ENCODE measurements at places on chromosomes 13 and 19.
A peak's percentile ranks its signal among the peaks of the same experiment; 100 is the strongest.

- no peak for DNase-seq
These were observed 112.3 kb upstream of the KLF12 start for GRCh38 chr13:74246487-74246886.

- no peak for DNase-seq
These were observed 171.7 kb upstream of the MAB21L1 start for GRCh38 chr13:35648201-35648600.

GRCh38 chr19:54541712-54542111, 31.9 kb upstream of the LILRA2 start:
- no peak for DNase-seq

GRCh38 chr13:66926851-66927524, 303.1 kb downstream of the PCDH9 start:
- DNase-seq: no peak

GRCh38 chr13:99648927-99649326, 147.7 kb downstream of the TM9SF2 start:
- no peak for DNase-seq

GRCh38 chr19:19077103-19077502, 13.3 kb downstream of the SLC25A42 start:
- no peak for DNase-seq

GRCh38 chr13:59464926-59465325, 698.8 kb downstream of the DIAPH3 start:
- no peak for DNase-seq

- DNase-seq: no peak
These were observed 7.7 kb downstream of the TYK2 start for GRCh38 chr19:10372690-10373089.

GRCh38 chr13:42946927-42947326, 45.1 kb downstream of the EPSTI1 start:
- DNase-seq: no peak

DNA sequence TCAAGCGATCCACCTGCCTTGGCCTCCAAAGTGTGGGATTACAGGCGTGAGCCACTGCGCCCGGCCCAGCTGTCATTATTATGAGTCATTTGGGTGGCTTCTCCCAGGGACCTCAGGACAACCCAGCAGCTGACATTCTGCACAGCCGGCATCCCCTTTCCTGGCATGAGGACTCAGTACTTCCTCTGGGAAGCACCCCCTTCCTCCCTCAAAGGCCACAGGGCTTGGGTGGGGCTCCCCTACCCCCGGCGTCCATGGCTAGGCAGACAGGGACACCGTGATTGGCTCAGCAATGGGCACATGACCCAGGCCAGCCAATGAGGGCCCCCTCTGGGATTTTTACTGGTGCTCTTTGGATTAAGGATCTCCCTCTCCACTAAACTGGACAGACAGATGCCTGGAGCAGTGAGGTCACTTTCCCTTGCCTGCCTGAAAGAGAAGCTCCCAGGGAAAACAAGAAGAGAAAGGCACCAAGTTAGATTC, 6.0 kb downstream of the KANK2 start:
- no peak for DNase-seq

GRCh38 chr13:106417467-106418110, 117.9 kb downstream of the EFNB2 start:
- DNase-seq: no peak

GRCh38 chr19:38682872-38683392, 35.5 kb downstream of the ACTN4 start:
- DNase-seq: no peak

DNA sequence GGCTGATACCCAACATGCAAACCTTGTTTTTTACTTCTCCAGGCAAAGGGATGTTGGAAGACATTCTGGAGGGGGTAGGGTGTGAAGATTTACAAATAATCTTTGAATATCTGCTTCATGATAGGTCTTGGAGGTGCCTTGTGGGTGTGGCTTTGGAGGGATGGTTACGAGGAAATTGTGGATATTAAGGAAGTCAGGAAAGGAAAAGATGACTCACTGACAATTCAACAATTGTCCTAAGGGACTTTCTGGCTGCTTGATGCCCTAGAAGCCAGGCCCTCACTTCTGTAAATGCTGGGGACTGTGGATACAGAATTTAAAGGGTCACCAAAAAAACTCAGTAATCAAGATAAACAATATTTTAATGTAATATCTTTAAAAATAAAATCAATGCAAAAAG, 37.4 kb upstream of the ZNF527 start:
- DNase-seq: no peak

DNA sequence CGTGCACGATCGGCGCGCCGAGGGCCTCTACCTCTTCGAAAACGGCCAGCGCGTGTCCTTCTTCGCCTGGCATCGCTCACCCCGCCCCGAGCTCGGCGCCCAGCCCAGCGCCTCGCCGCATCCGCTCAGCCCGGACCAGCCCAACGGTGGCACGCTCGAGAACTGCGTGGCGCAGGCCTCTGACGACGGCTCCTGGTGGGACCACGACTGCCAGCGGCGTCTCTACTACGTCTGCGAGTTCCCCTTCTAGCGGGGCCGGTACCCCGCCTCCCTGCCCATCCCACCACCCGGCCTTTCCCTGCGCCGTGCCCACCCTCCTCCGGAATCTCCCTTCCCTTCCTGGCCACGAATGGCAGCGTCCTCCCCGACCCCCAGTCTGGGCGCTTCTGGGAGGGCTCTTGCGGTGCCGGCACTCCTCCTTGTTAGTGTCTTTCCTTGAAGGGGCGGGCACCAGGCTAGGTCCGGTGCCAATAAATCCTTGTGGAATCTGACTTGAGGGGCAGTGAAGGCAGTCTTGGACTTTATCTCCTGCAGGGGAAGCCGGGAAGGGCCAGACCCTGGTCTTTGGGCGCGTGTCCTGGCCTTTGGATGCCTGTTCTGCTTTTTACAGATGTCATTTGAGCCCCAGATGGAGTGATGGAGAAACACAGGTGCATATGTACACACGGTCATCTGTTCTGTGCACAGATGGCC, 2.2 kb downstream of the CLEC11A start:
- DNase-seq: no peak

GRCh38 chr19:5690955-5691821, 1.1 kb downstream of the RPL36 start:
- peak; percentile 32 for DNase-seq

- DNase-seq: no peak
These were observed 6.1 kb downstream of the NXNL1 start for GRCh38 chr19:17454576-17455071.

- DNase-seq: no peak
These were observed 59.4 kb downstream of the ZNF536 start for GRCh38 chr19:30431591-30431990.

- DNase-seq: no peak
These were observed 3.6 kb upstream of the PLK5 start for GRCh38 chr19:1520203-1520780.

DNA sequence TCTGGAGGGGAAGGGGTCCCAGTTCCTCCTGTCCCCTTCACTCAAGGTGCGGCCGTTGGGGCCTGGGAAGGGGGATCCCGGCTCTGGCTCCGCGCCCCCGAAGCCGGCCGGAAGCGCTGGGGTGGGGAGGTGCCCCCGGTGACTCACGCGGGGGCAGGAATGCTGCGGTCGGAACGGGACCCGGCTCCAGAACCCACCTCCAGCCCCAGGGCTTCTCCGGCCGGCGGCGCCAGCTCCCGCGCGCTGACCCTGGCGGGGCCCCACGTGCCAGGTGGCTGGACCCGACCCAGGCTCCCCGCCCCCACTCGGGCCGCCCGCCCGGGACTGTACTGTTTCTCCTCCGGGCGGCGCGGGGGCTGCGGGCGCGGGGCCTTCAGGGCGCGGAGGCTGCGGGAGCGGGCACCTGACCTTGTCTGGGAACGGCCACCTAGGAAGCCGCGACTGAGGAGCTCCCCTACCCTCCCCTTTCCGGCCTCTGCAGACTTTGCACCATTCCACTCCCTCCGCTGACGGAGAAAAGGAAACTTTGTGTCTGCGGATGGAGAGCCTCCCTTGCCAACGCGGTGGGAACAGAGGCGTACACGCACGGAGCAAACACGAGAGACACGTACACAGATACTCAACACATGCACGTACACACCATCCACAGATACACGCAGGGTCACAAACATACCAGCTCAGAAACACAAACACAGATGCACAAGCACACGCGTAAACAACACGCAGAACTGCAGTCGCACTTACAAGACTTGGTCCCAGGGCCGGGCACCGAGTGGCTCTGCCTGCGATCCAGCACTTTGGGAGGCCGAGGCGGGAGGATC, 7.2 kb downstream of the AXL start:
- no peak for DNase-seq

- no peak for DNase-seq
These were observed 14.0 kb downstream of the SCGB2B2 start for GRCh38 chr19:34662919-34663318.

GRCh38 chr13:42812316-42812715, 30.9 kb downstream of the FAM216B start:
- DNase-seq: no peak

DNA sequence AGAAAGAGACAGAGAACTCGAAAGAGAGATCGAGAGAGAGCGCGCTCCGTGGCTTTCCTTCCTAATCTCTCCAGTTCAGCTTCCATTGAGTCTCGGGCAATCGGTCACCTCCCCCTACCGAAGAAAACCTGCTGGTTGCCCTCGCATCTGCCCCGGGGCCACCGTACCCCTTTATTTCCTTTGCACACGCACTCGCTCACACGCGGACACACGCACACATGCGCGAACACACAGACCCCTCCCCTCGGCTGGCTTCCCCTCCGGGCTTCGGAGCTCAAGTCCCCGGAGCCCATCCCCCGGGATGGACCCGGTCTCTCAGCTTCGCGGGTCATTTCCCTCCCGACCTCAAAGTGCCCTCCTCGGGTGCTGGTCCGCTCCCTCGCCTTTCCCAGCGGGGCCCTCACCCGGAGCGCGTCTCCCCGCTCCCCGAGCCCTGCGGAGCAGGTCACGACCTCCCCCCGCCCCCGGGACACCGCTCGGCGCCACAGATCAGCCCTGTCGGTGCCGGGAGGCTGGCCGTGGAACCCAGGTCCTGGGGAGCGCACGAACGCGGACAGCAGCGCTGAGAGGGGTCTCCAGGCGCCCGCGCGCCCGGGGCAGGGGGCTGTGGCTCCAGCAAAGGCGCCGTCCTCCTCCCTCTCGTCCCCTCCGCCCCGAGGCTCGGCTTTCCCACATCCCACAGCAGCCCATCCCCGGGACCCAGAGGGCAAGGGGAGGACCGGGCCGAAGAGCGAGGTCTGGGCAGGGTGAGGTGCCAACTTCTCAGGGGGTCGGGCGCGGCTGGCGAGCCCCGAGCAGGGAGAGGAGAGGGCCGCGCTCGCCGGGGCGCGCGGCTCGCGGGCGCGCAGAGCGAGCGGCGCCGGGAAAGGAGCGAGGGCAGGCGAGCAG, 1.8 kb downstream of the DACH1 start:
- DNase-seq: peak; percentile 35

- DNase-seq: no peak
These were observed 14.0 kb upstream of the CRTC1 start for GRCh38 chr19:18669524-18669817.

DNA sequence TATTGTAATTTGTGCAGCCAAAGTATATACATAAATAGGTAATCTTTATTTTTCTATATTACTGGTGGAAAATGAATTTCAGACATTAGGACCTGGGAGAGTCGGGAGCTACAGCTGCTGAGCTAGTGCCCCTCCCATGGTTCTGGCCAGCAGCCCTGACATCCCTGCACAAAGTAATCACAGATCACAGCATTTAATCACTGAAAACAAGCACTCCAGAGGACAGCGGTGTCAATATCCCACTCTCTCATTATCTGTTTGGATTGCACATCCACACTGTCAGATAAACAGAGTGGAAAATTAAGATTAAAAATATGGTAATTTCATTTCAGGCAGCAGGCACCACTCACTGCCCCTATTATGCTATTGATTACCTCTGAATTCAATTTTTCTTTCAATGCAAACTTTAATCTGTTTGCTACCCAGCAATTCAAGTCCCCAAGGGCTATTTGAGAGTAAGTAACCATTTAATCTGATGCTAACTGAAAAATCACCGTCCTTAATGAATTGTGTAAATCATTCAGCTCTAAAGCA, 254.1 kb upstream of the SOX21 start:
- DNase-seq: no peak

DNA sequence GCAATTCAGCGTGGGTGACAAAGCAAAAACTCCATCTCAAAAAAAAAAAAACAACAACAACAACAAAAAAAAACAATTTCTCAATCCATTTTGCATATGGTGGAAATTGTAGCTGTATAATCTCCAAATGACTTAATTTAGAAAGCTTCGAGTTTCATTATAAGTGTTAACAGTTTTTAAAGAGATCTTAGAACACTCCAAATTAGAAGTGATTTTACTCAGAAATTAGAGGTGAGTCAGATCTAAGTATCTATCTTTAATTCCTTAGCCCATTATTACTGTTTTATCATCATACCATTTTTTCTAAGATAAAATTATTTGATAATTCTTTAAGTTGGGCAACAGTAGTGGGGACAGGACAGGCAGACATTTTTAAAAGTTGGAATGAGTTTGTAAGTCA, 60.5 kb downstream of the ZMYM2 start:
- no peak for DNase-seq

- DNase-seq: no peak
These were observed 514.0 kb downstream of the KLF5 start for GRCh38 chr13:73572824-73573223.

- no peak for DNase-seq
These were observed 987.0 kb downstream of the DIAPH3 start for GRCh38 chr13:59176775-59177174.

DNA sequence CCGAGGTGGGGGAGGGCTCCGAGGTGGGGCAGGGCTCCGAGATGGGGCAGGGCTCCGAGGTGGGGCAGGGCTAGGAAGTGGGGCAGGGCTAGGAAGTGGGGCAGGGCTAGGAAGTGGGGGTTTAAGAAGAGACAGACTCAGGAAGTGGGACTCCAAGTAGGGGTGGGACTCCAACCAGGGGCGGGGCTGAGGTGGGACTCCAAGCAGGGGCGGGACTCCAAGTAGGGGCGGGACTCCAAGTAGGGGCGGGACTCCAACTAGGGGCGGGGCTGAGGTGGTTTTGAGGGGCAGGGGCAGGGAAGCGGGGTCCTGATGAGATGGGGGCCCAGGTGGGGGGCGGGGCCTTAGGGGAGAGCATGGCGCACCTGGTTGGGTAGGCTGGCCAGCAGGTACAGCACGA, 13.6 kb downstream of the CFD start:
- DNase-seq: no peak

- DNase-seq: no peak
These were observed 76.2 kb downstream of the DHRS12 start for GRCh38 chr13:51727634-51728274.

DNA sequence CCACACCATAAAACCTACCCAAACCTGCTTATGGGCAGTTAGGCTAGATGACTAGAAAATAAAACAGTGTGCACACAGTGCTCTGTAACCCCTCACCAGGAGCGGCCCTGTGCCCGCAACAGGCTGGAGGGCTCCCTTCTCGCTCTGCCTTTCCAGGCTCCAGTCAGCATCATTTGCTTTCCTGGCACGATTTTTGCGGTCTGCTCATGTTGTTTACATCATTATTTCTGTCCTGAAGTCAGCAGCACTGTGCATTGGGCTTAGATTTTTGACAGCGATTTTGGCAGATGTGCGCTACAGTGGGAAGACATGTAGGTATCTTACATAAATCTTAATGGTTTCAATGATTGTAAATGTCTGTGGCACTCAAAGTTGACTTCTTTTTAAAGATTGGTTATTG, 344.0 kb downstream of the MTUS2 start:
- DNase-seq: no peak

GRCh38 chr13:40662866-40663265, 3.6 kb downstream of the FOXO1 start:
- DNase-seq: no peak
